A172 (cell line): ENCODE measurements at places on chromosomes 3 and 15.

DNA sequence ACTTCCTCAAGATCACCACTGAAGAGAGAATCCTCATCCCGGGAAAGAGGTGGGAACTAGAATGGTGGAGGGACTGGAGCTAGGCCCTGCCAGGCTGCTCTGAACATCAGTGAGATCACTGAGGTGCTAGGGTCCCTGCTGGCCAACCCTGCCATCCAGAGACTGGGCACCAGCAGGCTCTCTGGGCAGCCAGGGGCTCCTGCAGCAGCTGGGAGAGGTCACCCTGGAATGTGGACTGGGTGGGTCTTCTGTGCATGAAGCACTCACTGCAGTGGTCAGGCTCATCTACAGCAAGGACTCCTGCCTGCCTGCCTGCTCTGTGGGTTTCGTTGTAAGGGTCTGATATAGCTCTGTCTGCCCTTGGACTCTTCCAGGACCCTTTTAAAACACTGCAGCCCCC lies 24.9 kb downstream of the ALS2CL start:
- DNase-seq, result no peak

DNA sequence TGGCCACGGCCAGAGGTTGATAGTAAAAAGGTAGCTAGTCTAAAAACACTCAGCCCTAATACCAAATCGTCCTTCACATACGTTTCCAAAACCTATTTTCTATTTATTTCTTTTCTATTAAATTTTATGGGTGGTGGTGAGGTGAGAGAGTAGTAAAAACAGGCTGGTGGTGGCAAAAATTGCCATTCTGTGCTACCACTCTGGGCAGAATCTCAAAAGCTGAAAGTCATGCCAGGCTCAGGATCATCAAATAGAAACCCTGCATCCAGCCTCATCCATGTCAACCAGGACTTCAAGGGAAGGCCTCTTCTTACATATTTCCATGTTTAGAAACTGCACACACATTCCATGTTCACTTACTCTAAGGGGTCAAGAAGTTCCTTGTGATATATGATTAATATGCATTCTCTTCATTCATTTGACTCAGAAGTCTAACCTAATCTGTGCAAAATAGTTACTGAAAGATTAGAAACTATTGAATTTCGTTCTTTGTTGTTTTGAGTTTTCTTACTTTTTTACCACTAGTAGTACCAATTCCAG lies 153.1 kb downstream of the TNIK start:
- DNase-seq, result no peak

- DNase-seq, result no peak
These were observed 772 bp downstream of the FAM81A start for GRCh38 chr15:59438625-59439290.

DNA sequence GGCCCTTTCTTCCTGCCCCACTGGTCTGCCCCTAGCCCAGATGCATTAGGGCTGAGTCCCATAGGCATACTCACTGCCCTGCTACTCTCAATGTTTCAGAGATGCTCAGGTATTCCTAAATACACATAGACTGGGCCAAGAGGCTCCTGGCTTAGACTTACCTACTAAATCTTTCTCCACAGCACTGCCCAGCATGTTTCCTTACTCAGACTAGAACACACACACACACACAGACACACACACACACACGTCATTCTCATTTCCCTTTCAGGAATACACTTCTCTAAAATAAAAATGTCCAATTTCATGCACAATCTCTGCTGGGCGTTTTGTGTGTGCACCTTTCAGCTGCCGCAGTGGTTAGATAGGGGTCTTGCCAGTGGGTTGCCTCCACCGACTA lies 175.7 kb downstream of the FAM43A start:
- DNase-seq, result no peak

DNA sequence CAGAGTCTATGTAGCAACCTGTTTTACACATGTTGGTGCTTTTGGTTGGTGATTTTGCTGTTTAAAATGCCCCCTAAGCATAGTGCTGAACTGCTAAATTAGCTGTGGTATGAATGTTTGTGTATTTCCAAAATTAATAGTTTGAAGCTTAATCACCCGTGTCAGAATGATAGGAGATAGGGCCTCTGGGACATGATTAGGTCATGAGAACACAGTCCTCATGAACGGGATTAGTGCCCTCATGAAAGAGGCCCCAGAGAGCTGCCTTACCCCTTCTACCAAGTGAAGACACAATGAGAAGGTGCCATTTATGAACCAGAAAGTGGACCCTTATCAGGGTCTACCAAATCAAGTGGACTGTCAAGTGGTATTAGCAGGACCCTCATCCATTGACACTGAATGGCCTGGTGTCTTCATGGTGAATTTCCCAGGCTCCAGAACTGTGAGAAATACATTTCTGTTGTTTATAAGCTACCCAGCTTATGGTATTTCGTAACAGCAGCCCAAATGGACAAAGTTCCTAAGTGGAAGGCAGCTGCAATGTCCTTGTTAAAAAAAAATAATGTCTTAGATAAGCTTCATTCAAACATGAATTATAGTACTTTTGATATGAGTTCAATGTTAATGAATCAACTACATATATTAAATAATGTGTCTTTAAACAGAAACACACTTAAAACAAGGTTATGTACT lies 37.7 kb upstream of the FRMD4B start:
- DNase-seq, result no peak

DNA sequence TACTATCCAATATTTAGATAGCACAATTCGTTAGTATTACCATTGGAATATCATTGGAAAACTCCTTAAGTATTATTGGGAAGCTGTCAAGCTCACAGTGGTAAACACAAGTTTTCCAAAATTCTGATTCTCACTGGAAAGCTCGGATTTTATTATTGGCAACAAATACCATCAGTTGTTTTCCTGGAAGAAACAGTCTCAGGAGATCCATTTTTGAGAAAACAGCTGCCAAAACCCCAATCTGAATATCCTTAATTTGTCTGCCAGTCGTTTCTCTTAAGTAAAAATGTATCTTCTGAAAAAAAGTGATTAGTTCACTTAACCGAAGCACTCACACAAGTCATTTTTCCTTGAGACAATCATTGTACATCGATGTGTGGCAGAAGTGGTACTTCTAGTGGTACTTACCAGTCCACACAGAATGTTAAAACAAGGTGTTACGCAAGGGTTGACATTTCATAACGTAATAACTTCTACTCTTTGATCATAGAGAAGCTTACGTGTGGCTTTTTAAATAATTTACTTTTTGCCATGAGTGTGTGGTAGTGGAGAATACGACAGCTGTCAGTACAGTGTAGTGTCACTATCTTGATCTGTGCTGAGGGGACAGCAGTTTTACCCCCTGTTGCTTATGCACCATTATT lies 74.9 kb downstream of the FAM43A start:
- DNase-seq, result no peak

DNA sequence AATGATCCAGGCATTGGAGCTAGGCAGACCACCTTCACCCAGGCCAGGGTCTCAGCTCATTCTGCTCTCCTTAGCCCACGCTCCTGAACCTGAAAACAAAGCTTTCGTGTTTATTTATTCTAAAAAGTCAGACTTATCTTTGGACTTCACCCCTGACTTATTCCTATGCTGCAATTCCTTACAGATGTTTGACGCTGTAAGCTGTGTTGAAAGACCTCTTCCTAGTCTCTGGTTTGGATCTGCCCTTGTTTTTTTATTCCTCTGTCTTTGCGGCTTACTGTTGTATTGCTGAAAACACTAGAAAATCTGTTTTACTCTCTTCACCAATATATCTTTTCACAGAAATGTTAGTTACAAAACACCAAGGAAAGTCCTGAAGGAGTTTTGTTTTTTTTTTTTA lies 40.5 kb upstream of the LDHAL6B start:
- DNase-seq, result no peak

GRCh38 chr3:62920466-62920784 lies 45.2 kb upstream of the CADPS start:
- DNase-seq, result no peak

DNA sequence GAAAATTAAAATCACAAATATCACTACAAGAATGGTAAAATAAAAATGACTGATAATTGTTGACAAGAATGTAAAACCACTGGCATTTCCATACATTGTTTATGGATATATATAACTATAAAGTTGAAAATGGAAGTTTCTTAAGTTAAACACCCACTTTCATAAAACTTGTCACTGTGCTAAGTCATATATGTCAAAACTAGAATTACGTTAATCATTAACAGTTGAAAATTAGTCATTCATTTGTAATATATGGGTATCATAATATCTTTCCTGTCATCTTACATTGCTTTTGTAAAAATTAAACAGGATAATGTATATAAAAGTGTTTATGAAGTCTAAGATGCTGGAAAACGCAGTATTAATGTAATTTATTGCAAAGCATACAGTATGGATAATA lies 1398.6 kb upstream of the ALCAM start:
- DNase-seq, result no peak

DNA sequence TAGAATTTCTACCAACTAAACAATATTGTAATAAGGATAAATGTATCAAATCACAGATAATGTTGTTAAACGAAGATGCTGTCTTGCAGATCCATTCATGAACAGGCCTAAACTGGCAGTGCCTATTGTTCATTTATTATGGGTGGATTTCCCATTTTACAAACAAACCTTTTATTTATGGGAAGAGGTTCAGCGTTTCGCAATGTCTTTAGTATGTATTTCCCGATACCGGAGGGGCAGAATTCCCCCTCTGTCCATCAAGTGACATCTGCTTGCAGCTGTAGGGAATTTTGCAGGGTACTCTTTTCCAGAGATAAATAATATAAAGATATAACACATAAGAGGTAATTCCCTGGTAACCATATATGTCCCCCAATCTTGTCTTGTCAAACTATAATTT lies 5.7 kb downstream of the CEP19 start:
- DNase-seq, result no peak

GRCh38 chr3:165918657-165918979 lies 81.4 kb upstream of the BCHE start:
- DNase-seq, result no peak

- DNase-seq, result no peak
These were observed 123.3 kb downstream of the PLOD2 start for GRCh38 chr3:146037697-146038096.

DNA sequence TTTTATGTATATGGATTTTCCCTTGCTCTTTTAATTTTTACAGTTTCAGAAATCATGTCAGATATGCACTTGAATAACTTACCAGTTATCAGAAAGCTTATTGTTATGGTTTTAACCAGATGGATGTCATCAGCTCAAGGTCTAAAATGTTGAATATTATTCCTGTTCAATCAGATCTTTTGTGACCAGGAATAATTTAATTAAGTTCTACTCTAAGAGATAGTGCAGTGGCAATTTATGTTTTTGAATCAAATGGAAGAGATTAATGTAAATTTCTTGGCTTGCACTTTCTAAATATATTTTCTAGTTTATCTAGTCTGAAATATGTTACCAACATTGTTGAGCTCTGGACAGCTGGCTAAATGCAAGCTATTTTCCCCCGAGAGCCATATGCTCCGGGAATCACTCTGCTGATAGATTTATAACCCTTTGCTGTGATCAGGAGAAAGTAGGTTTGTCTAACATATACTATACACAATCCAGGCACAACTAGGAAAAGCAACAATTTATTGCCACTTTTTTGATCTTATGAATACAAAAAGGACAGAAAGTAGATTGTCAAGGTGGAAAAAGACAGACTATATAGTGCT lies 76.8 kb upstream of the CD96 start:
- no peak for DNase-seq

DNA sequence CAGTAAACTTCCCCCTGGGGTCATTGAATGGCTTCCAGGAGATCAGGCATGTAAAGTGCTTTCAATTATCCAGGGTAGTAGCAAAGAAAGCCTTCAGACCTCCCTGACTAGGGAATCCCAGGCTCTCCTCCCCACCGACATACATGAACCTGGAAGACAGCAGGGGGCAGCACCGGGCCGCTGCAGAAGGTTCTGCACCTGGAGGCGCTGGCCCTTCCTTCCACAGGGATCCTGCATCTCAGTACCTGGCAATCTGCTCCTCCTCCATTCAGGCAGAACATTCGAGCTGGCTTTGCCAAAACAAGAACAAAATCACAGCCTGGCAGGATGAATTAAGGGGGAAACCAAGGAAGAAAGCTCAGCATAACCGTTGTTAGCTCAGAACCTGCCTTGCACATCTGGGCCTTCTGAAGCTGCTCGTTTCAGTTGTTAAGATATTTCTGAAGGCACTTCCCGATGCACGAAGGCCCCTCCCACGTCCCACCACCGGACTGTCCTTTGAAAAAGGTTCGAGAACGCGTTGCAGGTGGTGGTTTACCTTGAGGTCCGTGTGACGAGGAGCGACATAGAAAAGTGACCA lies 237.7 kb downstream of the SLCO3A1 start:
- no peak for DNase-seq

- no peak for DNase-seq
These were observed 253.7 kb downstream of the PLCL2 start for GRCh38 chr3:17138246-17139039.

- peak; percentile 8 for DNase-seq
These were observed at the start of gene TMEM266 for GRCh38 chr15:76059320-76060117. TMEM266 (plus strand) TSS chr15:76059985; CDS start chr15:76134264, 74,279 bp downstream.

DNA sequence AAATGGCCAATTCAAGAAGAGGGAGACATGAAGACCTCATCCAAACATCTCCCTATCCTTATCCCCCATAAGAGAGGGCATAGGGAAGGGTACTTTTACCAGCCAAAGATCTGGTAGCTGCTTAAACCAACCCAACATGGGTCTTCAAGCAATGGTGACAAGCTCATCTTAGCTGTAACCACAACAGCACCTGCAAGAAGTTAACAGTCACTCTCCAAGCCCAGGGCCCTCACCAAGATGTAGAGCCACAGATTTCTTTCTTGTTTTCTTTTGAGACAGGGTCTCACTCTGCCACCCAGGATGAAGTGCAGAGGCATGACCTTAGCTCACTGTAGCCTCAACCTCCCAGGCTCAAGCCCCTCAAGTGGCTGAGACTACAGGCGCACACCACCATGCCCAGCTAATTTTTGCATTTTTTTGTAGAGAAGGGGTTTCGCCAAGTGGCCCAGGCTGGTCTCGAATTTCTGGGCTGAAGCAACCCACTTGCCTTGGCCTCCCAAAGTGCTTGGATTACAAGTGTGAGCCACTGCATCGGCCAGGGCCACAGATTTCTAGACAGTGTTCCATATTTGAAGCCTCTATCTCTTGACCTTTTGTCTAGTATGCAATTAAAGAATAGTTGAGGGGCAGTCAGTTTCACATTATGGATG lies 57.1 kb downstream of the DHX30 start:
- DNase-seq, result no peak

DNA sequence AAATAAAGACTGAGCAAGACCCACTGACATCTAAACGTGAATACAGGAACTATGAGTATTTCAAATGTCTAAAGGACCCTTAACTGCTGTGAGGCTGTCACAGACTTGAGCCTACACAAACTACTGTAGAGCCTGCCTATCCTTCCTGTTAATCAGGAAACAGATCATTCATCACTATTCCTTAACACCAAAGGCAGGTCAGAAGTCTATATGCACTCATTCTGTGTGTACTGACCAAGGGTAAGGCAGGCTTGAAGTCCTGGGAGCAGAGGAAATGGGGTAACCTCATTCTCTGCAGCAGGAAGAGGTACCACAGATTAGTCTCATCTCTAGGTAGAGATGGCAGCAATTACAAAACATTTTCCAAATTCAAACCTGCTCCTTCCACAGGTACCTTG lies 30.7 kb downstream of the NPTN start:
- no peak for DNase-seq

GRCh38 chr15:68031404-68031803 lies 22.7 kb upstream of the PIAS1 start:
- DNase-seq, result no peak
